NAMALWA (cell line): ENCODE measurements at places on chromosomes 4 and X.

DNA sequence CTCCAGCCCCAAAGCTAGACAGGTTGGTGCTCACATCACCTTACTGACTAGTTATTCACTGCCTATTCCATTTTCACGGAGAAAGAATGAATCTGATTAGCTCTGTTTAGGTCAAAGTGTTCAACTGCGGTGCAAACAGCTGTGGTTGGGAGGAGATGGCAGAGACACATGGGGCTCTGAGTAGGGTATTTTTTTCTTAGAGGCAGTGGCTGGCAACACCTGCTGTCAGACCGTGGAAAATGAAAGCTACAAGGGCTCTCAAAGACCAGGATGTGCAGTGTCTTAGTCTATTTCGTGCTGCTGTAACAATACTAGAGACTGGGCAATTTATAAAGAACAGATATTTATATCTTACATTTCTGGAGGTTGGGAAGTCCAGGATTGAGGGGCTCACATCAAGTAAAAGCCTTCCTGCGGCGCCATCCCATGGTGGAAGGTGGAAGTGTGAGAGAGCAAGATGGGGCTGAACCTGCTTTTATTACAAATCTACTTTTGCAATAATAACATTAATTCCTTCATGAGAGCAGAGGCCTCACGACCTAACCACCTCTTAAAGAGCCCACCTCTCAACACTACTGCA, 10.6 kb downstream of the NYX start:
- peak; percentile 60 for DNase-seq

DNA sequence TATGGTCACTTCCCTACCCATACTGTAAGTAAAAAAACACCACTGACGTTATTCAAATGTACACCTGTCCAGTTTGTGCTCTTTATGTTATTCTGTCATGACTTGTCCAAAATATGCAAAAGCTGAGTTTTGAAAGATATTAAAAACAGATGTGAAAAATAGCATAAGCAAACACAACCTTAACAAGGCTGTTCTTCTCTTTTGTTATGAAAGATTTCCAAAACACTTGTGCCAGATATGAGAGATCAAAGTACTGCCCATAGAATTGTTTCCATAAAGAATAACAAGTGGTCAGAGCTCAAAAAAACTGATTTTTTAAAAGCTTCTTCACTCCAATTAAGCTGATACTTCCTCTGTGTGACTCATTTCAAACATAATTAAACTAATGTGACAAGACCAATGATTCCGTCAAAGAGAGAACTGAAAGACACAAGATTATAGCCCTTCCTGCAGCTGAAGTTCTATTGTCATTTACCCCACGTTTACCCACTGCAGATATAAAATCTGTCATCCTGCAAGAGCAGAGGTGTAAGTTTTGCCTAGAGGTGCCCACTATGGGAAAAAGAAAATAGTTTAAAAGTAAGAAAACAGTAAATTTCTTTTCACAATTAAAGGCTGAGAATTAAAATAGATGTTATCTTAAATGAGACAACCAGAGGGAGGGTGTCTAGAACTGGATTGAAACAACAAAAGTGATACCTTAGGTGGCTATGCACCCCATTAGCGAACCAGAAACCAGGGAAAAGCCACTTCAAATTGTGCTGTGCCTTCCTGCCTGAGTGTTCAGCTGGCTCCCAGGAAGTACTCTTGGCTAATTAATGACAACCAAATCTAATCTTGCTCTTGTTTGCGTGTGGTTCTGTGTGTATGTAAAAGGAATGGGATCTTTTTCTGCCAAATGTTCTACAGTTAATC, 30.1 kb downstream of the RASSF6 start:
- DNase-seq = peak; percentile 89

GRCh38 chr4:90084277-90084966, 42.8 kb upstream of the CCSER1 start:
- no peak for DNase-seq

GRCh38 chr4:160795216-160795615, 1368.6 kb downstream of the FSTL5 start:
- no peak for DNase-seq

DNA sequence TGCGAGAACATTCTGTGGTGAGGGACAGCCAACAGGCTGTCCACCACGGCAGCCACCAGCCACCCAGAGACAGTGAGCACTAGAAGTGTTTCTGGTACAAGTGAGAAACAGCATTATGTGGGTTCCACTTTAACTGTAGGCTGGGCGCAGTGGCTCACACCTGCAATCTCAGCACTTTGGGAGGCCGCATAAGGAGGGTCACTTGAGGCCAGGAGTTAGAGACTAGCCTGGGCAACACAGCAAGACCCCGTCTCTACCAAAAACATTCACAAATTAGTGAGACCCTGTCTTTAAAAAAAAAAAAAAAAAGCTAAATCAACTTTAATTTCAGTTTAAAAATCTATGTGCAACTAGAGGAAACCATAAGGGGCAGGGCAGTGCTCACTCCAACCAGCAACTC, 20.6 kb downstream of the FAM53A start:
- DNase-seq = no peak

DNA sequence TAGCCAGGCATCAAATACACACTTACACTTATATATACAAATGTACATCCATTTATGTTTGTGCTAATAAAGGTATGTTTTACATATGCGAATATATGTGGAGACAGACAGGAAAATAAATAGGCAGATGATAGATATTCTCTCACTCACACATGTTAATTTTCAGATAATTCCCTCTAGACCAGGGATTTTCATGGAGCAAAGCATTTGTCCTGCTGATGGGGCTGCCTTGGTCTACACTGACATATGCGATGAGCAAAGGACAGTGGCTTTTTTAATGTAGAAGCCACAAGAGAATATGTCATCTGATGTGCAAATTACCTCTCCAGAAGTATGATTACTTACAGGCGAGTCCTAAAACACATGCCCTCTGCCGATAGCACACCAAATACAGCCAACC, 224.5 kb downstream of the VEGFC start:
- no peak for DNase-seq

- no peak for DNase-seq
Observed at GRCh38 chr4:5100336-5100735, 49.1 kb downstream of the STK32B start.
